ENCODE measurements at places on chromosomes 2 and 18. TPM values are rescaled to one million over a fixed set of nuclear protein-coding genes. Genes with fewer than 3 reads are reported as not detected.

DCC gene
- 1.1 TPM for polyA plus RNA-seq

MYOM1 gene
- 20.0 TPM for polyA plus RNA-seq

SERPINE2 gene
- 13.2 TPM for polyA plus RNA-seq

SCN2A gene
- 2.0 TPM for polyA plus RNA-seq

AKAIN1 gene
- polyA plus RNA-seq, result 0.61 TPM

ANKRD30BL gene
- 0.13 TPM for polyA plus RNA-seq

PTPRN gene
- 26.7 TPM for polyA plus RNA-seq

NAB1 gene
- 29.9 TPM for polyA plus RNA-seq

LIMS3 gene
- polyA plus RNA-seq, result 1.9 TPM

RAMP1 gene
- polyA plus RNA-seq, result 7.6 TPM

AQP12B gene
- 0.07 TPM for polyA plus RNA-seq

KLHL29 gene
- 8.5 TPM for polyA plus RNA-seq

Data from adrenal gland (tissue), 19 donors.